ENCODE measurements at places on chromosomes 6 and 20.

GRCh38 chr6:40419377-40419776 is 167.8 kb downstream of the LRFN2 start:
- no peak for DNase-seq

- no peak for DNase-seq
Observed at GRCh38 chr20:56855708-56856107, 226.6 kb downstream of the TFAP2C start.

- no peak for DNase-seq
Observed at GRCh38 chr6:23705697-23706096, 420.3 kb upstream of the NRSN1 start.

DNA sequence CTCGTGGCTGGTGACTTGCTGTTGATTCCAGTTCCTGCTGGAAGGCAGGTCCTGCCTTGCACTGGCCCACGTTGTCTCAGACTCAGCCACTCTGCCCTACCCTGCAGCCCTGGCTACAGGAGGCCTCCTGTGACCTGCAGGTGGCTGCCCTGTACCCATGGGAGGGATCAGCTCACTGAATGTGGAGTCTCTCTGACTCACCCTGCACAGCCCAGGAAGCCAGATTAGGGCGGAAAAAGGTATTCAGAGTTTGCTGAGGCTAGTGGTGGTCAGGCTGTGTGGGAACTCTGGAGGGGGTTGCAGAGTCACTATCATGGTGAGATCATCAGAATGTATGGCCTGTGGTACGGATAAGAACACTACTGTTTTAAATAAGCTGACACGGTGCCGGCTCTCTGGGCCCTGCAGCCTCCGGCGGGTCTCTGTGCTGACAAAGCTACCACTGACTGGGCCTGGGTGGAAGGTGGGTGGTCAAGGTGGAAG is 24.7 kb upstream of the PYGB start:
- peak; percentile 98 for DNase-seq

DNA sequence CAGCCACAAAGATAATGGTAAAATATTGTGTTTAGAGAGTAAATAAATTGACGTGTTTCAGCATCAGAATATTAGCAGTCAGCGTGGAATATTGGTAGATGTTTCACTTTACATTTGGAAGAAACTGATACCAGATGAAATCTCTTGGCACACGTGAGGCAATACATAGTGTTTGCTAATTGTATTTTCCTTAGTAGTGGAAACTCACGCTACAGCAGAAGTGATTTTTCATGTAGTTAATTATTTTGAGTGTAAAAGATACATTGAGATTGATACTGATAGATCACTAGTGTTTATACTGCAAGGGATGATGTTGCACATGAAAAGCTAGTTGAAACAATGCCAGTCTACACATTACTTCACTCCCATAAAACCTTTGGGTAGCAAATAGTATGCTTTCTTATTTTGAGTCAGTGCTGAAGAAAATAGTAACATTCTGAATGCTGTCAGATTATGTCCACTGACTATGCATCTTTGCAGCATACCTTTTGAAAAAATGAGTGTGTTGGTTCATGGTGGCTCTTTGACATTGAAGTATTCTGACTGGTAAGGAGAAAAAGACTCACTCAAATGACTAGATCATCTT is 59.3 kb downstream of the CD2AP start:
- no peak for DNase-seq
